ENCODE measurements at places on chromosomes 6 and 20.

DNA sequence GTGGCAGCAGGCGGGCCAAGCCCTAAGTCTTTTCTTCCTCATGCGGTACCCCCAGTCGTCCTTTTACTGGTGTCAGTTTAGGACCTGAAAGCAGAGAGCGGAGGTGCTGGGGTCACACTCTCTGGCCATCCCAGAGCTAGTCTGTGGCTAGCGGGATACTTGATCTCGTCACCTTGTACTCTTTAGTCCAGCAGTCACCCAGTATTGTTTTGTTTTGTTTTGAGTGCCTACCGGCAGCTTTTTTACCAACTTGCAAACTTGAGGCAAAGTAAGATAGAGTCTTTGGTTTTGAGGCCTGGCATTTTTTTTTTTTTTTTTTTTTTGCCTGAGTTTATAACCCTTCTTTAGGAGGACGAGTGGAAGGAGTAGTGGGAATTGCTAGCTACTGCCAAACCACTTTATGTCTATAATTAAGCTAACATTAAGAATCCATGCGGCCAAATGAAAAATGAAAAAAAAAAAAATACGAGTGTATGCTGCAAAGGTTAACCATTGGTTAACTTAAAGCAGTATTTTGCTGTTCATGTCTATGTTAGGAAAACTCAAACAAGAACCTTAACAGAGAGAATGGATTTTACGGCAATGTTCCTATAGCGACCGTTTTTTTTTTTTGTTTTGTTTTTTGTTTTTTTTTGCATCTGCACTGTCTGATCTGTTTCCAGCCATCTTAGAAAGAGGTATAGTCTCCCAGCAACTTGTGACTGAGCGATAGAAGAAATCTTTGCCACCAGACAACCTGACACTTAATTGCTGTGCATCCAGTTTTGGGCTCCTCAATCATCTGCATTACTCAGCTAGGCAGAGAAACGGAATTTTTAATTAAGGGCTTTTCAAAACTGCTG lies 56.9 kb downstream of the FAM217A start:
- peak; percentile 31 for DNase-seq

DNA sequence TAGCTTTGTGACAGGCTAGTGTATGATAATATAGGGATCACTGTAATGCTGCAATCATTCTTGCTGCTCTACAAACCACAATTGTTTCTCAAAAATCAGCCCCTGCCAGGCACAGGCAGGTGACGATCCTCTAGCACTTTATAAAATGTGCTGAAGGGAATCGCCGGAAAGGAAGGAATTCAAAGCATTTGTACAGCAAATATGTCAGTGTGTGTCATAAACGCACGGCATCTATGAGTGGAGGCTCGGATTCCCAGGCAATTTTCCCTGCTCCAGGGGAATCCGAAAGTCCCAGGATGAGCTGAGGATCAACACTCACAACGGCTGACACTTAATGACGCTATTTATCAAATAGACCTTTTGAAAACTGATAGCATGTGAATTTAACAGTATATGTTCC lies 1.4 kb downstream of the PHACTR1 start:
- no peak for DNase-seq

GRCh38 chr20:59307270-59307669 lies 6.9 kb downstream of the EDN3 start:
- DNase-seq: no peak

GRCh38 chr6:27761391-27761790 lies 150.8 kb downstream of the OR2B2 start:
- DNase-seq: no peak

GRCh38 chr6:169498916-169499513 lies 202.8 kb downstream of the WDR27 start:
- DNase-seq: no peak

- no peak for DNase-seq
These were observed 58.3 kb upstream of the TSHZ2 start for GRCh38 chr20:52913650-52914387.

- DNase-seq: no peak
These were observed 245.1 kb downstream of the MYLK4 start for GRCh38 chr6:2505624-2506023.

DNA sequence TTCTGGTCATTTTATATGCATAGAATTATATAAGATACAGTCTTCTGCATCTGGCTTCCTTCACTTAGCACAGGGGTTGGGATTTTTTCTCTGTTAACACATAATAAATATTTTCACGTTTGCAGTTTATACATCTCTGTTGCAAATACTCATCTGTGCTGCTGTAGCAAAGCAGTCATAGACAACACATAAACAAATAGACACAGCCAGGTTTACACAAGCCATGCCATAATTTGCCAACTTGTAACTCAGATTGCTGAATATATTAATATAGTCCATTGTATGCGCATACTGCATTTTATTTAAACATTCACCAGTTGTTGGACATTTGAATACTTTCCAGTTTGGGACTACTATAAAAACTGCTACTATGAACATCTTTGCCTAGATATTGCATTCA lies 35.0 kb downstream of the LMBRD1 start:
- DNase-seq: no peak

DNA sequence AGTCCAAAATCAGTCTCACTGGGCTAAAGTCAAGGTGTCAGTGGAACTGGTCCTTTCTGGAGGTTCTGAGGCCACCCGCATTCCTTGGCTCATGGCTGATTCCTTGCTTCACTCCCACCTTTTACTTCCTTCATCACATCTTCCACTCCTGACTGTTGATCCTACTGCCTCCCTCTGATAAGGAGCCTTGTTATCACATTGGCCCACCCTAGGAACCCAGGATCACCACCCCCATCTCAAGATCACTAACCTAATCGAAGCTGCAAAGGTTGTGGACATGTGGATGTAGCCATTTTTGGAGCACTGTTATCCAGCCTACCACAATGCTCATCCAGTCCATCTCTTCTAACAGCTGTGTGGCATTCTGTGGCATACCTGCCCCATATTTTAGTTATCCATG lies 87.2 kb downstream of the TNFAIP3 start:
- DNase-seq: no peak

DNA sequence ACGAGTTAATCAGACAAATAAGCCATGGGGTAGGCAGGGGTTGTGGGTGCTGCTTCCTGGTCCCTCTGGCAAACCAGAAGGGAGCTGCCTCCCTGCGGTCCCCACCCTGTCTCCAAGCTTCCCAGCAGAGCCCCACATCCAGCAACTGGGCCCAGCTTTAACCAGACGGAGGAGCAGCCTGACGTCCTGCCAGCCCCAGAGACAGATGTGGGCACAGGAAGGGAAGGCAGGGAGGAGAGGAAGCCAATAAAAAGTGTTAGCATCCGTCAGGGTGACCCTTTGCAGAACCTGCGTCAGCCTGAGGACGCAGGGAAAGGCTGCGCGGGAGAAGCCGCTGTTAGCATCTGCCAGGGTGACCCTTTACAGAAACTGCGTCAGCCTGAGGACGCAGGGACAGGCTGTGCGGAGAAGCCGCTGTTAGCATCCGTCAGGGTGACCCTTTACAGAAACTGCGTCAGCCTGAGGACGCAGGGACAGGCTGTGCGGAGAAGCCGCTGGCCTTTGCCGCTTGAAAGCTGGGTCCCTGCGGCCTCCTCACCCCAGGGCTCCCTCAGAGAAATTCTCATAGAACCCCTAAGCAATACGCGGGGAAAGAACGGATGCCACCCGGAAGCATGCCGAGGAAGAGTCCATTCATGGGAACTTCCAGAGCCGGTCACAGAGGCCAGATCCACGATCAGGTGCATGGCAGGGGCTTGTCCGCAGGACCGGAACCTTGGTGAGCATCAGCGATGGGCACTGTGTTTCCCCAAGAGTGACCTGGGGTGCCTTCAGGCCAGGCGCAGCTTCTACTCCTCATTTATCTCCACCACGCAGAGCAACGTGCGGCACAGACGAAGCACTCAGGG lies 15.9 kb downstream of the DLL1 start:
- DNase-seq: no peak

DNA sequence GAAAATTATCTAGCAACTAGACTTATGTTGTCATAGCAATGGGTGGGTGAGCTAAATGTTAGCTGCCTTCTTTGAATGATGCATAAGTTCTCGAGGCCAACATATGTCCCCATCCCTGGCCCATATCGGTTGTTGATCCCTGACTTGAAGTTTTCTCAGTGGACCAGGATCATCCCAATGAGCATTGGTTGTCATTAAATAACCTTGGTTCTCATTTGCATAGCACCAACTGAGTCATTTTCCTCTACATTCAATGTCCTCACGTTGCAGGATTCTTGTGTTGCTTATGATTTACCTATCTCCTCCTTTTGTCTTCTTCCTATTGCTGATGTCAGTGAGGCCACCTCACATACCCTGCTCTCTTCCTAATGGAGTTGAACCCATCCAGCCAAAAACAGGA lies 12.1 kb upstream of the AHCY start:
- no peak for DNase-seq

DNA sequence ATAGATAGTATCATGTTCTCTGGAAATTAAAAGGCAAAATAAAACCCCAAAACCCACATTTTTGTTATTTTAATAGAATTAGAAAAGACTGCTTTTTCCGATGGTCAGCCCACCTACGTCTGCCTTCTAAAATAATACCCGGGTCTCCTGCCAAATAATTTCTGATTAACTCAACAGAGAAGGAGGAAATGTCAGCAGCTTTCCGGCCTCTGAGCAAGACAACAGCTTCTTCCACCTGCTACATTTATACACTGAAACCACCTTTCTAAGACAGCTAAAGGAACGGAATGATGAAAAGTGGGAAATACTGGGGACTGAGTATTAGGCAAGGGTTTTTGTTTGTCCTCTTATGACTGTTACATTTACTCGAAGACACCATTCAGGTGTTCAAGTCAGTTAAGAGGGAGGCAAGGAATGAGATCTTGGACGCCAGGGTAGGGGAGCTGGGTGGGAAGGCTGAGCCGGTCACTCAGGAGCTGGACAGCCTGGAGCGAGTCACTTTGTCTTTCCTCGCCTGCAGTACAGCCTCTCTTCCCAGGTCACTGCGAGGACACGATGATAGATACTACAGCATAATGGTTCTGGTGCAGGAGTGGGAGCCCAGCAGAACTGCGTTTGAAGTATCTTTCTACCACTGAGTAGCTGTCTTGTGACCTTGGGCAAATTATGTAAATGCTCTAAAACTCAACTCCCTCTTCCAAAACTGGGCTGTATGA lies 96.3 kb upstream of the QKI start:
- DNase-seq: no peak

- DNase-seq: no peak
These were observed 47.2 kb downstream of the TRERF1 start for GRCh38 chr6:42404484-42404883.

DNA sequence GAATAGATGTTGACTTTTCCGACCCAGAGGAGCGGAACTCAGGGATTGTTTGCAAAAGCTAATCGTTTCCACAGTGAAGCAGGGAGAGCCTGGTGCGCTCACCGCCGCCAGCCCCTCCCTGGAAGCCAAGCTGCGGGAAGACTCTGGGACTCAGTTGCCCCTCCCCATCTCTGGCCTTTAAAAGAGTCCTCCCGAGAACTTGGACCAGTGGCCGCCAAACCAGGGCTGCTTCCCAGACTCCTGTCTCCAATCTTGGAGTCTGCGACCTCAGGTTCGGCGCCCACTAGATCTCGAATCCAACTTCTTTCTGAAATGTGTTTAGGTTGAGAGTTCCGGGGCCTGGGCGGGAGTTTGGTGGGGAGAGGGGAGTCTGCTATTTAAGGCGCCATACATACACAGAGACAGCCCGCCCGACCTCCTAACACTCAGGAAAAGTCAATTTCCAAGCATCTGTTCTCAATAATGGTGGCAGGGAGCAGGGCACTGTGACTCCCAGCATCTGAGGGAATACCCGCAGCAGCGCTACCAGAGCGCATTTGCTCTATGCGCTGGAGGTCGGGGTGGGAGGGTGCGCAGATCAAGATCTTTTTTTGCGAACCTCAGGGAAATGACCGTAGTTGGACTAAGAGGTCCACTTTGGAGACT lies 800 bp upstream of the GRIK2 start:
- DNase-seq: no peak

DNA sequence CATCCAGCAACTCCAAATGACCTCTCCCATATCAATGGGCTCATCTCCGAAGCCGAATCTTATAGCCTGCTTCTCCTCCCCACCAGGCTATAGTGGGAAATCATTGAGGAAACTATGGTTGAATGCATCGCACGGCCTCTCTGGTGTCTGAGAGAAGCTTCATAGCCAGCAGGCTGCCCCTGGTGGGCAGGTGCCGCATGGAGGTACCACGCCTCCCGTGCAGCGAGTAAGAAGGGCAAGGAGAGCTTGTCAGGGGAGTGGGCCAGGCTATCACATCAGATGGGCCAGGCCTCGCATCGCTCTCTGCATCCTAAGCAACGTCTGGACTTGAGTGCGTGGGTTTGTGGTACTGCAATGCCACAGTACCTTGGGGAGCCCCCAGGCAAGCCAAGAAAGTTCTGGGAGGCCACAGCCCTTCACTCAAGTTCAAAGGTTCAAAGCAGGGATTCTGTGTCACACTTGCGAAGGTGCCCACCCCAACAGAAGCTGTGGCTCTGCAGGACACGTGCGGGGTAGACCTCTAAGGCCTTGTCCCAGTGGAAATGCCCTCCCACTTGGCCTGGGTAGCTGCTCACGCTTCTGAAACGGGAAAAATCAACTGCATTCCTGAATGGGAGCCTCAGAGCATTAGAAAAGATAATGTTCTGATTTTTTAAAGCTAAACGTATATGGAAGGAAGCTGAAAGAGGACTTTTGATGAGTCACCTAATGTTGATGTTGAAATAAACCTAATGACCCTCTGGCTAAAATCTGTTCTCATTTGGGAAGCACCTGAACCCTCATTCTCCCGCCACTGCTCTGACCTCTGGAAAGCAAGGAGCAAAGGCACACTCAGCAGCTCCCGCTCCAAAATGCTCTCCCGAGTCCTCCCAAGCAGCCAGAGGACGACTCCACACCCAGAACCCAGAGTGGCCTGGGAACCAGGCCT lies 8.4 kb upstream of the IRF4 start:
- DNase-seq: no peak

DNA sequence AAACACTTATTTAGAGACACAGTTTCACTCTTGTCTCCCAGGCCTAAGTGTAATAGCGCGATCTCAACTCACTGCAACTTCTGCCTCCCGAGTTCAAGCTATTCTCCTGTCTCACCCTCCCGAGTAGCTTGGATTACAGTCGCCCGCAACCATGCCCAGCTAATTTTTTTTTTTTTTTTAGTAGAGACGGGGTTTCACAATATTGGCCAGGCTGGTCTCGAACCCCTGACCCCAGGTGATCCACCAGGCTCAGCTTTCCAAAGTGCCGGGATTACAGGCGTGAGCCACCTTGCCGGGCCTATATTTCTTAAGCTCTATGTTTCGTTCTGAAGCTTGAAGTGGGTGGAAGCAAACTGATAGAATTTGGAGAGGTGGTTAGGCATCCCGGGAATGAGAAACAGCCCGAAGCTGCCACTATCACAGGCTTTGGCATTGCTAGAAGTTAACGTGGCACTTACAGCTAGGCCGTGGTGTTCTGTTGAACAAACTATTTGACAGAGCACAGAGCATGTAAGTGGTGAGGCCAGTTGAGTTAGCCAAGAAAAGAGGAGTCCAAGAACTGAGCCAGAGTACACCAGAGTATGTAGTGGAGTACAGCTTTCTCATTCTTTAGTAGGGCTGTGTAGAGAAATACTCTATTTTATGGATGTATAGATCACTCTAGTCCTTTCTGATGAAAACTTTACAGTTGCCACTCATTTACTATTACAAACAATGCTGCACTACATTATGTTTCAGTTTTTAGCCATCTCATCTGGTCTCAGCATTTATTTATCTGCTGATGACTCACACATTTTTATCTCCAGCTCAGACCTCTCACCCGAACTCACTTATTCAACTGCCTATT lies 62.0 kb upstream of the HFE start:
- no peak for DNase-seq

GRCh38 chr6:139343052-139343750 lies 31.2 kb downstream of the CITED2 start:
- no peak for DNase-seq

- DNase-seq: no peak
These were observed 34.2 kb upstream of the KAT14 start for GRCh38 chr20:18103497-18103896.
